ENCODE measurements at places on chromosomes 7 and 10.

GRCh38 chr10:48779077-48779476, 94.4 kb downstream of the WDFY4 start:
- no peak for DNase-seq

DNA sequence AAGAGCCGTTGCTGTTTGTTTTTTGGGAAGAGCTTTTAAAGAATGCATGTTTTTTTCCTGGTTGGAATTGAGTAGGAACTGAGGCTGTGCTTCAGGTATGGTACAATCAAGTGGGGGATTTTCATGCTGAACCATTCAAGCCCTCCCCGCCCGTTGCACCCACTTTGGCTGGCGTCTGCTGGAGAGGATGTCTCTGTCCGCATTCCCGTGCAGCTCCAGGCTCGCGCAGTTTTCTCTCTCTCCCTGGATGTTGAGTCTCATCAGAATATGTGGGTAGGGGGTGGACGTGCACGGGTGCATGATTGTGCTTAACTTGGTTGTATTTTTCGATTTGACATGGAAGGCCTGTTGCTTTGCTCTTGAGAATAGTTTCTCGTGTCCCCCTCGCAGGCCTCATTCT, 31.6 kb downstream of the PFKFB3 start:
- DNase-seq = no peak

- DNase-seq = peak; percentile 85
Measured at GRCh38 chr10:116849248-116850057, at the start of gene ENO4. Gene ENO4, plus strand, starts transcription at chr10:116849499. Its CDS starts 68 bp downstream, at chr10:116849567.

DNA sequence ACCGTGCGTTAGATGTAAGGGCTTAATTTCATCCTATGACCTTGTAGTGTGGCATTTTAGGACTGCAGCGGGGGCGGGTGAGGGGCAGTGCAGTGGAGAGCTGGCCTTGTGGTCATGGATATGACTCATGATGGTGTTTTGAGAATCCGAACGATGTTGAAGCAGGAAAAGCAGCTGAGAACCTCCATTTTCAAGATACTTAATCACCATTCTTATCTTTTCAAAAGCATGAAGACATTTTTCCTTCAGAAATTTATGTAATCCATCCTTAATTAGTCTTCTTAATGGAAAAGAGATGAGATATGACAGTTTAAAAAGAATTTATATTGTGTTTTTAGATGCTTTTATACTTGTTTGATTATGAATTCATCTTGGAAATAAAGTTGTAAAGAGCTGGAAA, 9.6 kb downstream of the ATP5F1C start:
- DNase-seq = no peak

- DNase-seq = no peak
Measured at GRCh38 chr10:61975391-61975932, 74.0 kb downstream of the ARID5B start.

DNA sequence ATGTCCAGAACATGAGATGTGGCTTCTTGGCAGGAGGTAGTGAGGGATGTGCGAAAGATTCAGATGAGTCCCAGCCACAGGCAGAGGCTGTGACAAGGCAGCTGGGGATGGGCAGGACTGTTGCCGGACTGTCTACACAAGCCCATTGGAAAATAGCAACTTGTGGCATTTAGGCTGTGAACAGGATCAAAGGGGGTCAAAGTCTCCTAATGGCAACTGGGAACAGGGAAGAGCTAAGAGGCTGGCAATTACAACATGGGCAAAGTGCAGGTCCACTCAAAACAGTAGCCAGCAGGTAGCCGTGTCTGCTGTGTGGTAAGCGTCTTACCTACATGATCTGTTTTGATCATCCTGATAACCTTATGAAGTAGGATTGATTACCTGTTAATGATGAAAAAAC, 254.2 kb upstream of the ZNF32 start:
- DNase-seq = no peak

DNA sequence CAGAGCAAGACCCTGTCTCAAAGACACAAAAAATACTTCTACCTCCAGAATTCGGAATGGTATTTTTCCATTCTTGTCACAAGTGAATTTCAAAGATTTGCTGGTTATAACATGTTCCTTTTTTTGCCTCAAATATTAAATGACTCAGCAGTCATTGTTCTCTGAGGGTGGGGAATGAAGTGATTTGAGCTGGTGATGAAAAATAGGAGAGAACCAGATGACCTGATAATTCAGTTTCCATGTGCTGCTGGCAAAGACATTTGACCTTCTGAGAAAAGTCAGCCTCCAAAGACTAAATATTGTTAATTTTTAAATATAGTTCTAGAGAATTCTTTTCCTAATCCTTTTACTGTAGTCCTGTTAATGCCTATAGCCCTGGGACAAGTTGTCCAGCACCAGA, 78.9 kb downstream of the CACNB2 start:
- no peak for DNase-seq

GRCh38 chr7:112143582-112143981, 62.6 kb downstream of the DOCK4 start:
- DNase-seq = no peak

GRCh38 chr7:122137251-122138077, 6.6 kb downstream of the AASS start:
- no peak for DNase-seq

GRCh38 chr7:105932835-105933477, 30.1 kb upstream of the CDHR3 start:
- peak; percentile 16 for DNase-seq

GRCh38 chr10:9656386-9656785, 1361.3 kb upstream of the CELF2 start:
- DNase-seq = no peak

DNA sequence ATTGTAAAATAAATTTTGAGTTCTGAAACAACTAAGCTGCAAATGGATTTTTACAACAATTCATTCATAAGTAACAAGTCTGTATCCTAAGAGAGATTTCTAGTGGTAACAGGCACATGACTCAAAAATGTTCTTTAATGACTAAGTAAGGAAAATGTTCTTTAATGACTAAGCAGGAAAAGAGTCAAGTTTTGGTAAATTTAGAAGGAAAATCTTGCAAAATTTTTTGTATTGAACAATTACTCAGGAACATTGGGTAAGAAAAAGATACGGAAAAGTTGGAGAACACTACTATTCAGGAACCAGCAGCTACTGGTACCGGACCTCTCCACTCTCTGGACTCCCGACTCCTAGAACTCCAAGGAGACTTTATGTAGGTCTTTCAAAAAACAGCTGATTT, 33.5 kb downstream of the HYCC1 start:
- no peak for DNase-seq

DNA sequence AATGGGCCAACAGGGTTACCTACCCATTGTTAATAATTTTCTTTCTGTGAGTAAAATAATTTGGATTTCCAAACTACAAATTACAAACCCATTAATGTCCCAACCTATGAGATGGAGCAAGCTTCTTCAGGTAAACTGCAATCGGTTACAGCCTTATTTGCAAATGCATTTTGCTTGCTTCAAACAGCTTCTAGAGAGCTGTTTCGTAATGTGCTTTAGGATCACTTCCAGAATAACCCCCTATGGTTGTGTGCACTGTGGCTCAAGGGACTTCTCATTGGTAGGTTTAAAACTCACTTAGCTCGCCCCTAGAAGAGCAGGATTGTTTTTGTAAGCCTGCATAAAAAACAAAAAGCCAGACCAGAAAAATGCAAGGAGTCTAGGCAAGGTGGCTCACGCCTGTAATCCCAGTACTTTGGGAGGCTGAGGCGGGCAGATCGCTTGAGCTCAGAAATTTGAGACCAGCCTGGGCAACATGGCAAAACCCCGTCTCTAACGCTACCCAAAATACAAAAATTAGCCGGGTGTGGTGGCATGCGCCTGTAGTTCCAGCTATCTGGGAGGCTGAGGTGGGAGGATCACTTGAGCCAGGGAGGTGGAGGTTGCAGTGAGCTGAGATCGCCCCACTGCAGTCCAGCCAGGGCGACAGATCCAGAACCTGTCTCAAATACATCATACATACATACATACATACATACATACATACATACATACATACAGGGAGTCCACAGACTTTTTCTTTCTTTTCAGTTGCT, 3.3 kb upstream of the MAP3K8 start:
- no peak for DNase-seq

DNA sequence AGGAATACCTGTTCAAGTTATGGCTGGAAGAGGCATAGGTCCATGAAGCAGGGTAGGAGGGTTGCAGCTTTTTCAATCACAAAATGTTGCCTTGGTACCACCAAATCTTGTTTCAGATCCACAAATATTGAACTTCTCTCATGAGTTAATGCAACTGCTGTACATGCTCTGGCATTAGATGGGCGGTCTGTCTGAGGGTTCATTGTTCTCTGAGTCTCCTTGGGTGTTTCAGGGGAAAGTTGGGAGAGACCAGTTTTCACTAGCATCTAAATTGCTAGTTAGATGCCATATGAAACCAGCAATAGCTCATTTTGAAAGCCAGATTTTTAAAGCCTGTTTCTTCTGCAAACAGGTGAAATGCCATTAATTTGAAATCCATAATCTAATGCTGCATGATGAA, 27.8 kb upstream of the ELMO1 start:
- no peak for DNase-seq

- peak; percentile 87 for DNase-seq
Measured at GRCh38 chr10:103784723-103785418, 70.5 kb downstream of the SH3PXD2A start.

GRCh38 chr7:11403781-11404180, 428.2 kb downstream of the THSD7A start:
- DNase-seq = no peak

DNA sequence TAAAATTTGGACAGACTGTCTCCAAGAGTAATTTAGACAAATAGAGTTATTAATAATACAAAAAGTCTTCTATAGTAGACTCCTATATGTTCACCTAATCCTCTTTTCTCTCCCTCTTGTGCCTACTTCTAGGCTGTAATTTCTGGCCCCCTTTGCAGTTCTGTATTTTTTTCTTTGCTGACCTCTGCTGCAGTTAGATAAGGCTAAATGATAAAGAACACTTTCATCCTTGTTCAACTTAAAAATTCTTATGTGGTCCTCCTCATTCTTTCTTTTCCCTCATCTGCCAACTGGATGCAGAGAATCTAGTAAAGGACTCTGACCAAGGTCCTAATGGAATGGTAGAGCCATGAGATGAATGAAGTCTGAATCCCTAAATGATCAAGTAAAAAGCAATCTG, 20.1 kb downstream of the GLCCI1 start:
- no peak for DNase-seq

- peak; percentile 37 for DNase-seq
Measured at GRCh38 chr7:17408245-17408903, 109.9 kb downstream of the AHR start.

- DNase-seq = no peak
Measured at GRCh38 chr10:131846240-131847101, 54.3 kb upstream of the PPP2R2D start.

GRCh38 chr7:36032361-36032818, 120.7 kb upstream of the EEPD1 start:
- no peak for DNase-seq

DNA sequence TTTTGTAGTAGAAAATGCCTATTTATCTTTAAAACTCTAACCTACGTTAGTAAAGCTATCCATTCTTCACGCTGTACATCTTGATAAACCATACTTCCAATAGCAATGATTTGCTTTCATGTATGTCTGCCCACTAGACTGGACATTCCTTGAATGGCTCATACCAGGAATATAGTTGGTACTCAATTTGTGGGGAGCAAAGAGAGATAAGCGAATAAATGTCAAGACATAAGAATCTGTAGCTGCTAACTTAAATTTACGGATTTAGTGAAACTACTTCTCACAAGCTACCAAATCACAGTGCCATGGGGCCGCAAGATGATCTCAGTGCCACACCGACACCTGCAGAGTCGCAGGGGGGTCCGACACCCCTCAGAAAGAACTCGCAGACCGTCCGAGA, 763 bp upstream of the RALA start:
- DNase-seq = no peak

GRCh38 chr10:125662584-125662983, 20.4 kb downstream of the TEX36 start:
- no peak for DNase-seq

GRCh38 chr10:106438386-106438785, 726.1 kb downstream of the SORCS1 start:
- no peak for DNase-seq

DNA sequence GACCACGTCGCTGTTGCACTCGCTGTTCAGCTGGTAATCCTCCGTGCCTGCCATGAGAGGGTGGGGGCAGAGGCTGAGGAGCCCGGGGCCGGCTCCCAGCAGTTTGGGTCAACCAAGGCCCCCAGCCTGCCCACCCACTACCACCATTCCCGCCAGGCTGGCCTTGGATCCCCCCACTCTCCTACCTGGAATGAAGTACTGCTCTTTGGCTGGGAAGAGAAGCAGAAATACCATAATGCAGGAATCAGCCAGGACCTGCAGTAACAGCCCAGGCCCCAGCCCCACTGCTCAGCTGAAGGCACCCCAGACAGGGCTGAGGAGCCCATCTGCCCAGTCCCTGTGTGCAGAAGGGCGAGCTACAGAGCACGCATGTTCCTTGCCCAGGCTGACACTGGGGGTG, 138.0 kb downstream of the SLIT1 start:
- no peak for DNase-seq

- DNase-seq = no peak
Measured at GRCh38 chr7:45021604-45022296, 21.7 kb downstream of the CCM2 start.

DNA sequence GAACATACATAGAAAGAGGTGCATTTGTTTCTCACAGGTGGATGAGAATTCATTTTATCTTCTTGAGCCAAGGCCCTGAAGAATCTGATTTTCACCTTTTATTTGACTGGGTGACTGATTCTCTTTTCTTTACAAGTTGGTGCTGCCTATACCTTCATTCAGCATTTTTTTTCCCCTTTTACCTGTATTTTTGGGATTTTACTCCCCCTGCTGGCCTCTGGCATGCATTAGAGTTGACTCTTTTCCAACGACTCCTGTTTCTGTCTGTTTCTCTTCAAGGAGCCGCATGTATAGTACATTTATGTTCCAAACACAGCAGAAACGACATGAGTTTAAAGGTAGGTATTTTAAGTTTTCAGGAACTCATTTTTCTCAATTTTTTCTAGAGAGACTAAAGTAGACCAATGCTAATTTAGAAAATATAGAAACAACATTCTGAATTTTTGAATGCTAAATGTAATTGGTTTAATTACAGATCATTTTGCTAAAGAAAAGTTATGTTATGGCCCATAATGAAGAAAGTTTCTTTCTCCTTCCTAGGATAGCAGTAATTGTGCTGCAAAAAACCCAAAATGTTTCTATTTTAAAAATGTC, 149.8 kb upstream of the HDAC9 start:
- DNase-seq = peak; percentile 33

DNA sequence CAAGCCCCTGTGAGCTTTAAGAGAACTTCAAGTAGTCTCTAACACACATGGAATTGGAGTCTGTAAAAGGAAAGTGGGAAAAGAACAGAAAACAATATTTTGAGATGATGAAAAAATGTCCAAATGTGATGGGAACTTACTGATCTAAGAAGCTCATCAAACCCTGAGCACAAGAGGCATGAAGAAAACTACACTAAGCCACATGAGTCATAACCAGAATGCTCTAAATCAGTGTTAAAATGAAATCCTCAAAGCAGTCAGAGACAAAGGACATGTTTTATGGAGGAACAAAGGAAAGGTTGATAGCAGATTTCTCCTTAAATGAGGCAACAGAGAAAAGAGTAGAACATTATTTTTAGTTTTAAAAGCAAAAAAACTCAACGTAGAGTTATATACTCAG, 37.2 kb downstream of the ZNF33A start:
- no peak for DNase-seq
